Activated T-cell treated with anti-CD3 and anti-CD28 coated beads for 48 hours (primary cell): ENCODE measurements at places on chromosomes 11 and 22.

GRCh38 chr22:32583074-32583682 lies 108.6 kb downstream of the FBXO7 start:
- no peak for DNase-seq

GRCh38 chr11:41177791-41178190 lies 281.7 kb downstream of the LRRC4C start:
- DNase-seq: no peak

DNA sequence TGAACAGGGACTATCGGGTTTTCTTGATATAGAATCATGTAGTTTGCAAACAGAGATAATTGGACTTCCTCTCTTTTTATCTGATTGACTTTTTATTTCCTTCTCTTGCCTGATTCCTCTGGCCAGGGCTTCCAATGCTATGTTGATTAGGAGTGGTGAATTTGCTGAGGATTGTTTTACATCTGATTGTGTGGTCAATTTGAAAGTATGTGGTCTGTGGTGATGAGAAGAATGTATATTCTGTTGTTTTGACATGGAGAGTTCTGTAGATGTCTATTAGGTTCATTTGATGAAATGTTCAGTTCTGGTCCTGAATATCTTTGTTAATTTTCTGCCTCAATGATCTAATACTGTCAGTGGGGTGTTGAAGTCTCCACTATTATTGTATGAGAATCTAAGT lies 713.2 kb upstream of the CCDC179 start:
- no peak for DNase-seq

DNA sequence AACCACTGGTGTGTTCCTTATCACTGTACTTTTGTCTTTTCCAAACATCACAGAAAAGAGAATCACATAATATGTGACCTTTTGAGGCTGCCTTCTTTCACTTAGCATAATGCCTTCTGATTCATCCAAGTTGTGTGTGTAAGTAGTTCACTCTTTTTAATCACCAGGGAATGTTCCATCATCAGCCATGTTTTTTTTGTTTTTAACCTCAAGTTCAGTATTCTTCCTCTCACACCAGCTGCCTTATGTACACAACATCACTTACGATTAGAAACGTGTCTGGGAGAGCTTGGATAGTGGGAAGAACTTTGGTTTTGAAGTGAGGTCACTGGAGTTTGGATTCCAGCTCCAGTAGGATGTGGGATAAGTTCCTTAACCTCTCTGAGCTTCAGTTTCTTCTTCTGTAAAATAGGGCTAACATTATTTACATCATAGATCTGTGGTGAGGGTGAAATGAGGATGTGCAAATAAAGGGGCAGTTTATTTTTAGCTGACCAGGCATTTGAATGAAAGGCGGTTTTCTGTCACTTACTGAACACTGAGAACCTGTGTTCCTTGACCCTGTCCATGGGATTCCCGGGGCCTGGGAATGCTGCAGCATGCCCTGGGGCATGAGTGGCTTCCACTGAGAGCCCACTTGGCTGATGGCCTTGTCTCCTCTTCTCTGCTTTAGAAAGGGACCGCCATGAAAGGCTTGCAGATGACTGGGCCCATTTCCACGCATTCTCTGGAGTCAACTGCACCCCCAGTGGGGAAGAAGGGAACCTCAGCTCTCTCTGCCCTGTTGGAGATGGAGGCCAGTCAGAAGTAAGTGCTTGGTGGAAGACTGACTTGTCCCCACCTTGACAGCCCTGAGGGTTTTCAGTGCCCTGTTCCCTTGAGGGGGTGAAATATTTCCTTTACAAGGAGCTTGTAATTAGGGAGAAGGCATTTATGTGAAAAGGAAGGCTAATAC lies 92.6 kb downstream of the DEPDC5 start:
- no peak for DNase-seq

DNA sequence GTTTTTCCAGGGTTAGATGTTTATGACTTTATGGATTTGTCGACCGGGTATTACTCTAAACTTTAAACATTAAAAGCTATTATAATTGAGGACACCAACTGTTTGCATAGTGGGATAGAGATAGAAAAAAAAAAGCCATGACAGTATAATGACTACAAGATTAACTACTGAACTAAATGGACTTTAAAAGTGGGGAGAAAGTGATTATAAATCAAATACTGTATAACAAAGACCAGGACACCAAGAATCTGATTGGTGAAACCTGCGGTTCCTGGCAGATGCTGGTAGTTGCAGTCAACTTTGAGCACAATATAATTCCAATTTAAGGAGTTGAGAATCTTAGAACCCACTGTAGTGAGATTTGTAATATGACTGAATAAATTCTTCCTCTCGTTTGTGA lies 2.5 kb downstream of the CRKL start:
- DNase-seq: no peak

DNA sequence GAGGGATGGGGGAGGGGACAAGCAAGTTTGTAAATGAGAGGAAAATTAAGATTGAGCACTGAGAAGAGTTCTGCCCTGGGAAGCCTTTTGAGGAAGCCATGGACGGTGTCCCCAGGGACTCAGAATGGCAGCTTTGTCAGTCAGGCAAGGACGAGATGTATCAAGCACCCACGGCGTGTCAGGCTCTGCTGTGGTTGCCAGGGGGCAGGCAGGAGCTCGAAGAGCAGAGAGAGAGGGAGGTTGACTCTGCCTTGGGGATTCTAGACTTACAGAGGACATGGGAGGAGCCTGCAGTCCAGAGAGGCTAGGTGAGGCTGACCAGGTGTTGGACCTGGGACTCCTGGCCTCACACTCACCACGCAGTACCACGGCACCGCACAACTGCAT lies 29.1 kb upstream of the SYT7 start:
- no peak for DNase-seq

DNA sequence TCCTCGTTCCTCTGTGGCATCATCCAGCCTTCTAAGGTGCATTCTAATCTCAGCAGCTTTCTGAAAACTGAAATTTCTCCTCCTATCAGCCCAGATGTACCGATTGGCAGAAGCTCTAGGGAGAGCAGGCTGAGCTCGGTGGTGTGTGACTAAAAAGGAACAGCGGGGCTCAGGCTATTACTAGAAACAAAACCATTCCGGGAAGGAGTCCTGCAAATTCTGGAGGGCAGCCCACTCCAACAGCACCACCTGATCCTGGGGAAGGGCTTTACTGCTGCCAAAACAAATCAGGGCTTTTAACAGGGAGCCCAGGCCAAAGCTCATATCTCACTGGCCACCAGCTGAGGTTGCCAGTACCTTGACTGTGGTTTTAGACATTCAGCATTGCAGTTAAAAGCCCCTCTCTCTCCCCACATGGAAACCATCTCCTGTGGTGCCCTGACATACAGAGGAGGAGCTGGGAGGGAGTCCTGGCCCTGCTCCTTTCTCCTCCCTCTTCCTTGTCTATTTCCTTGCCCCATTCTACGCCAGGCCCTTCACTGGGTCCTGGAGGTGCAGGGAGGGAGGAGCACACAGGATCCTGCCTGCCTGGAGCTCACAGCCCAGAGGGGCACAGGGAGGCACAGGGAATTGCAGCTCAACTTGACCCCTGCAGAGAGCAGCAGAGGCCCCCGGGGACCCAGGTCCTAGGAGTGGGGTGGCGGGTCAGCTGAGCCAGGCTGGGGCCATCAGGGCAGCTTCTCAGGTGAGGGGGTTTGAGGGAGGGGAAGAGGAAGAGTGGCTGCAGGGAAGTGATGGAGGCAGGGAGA lies 889 bp downstream of the PLAAT4 start:
- no peak for DNase-seq

- no peak for DNase-seq
These were observed 35.5 kb upstream of the CD82 start for GRCh38 chr11:44529895-44530412.

GRCh38 chr11:131354251-131354701 lies 16.1 kb upstream of the NTM start:
- no peak for DNase-seq

- no peak for DNase-seq
These were observed 27.6 kb upstream of the CCDC34 start for GRCh38 chr11:27390318-27391295.

DNA sequence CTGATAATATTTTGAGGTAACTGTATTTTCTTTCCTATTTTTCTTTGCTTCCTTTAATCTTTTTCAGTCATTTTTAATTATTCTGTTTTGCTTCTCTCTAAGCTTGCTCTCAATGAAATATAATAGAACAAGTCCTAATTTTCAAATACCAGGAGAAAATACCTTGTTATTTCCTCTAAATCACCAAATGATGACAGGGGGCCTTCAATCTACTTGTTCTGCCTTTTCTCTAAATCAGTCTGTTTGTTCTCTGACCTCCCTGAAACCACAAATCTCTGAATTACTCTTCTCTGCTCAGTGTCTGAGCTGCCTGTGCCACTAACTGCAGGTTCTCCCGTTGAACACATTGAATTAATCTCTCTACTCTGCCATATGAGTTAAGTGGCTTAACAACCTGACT lies 286.2 kb downstream of the C11orf87 start:
- DNase-seq: no peak

DNA sequence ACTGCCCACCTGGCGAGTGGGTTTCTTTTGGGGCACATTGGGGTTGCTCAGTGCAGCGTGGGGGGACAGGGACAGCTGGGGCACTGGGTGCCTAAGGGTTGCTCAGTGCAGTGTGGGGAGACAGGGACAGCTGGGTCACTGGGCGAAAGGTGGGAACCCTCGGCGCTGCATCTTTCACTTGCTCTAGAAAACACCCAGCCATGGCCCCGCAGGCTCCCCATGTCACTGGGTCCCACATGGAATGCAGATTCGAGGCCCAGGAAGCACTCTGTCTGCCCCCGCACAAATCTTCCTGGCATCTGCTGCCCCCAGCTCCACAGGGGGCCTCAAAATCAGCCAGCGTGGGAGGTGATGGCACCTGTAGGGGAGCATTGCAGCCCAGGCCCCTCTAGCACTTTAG lies 229.3 kb downstream of the BRD1 start:
- DNase-seq: no peak

DNA sequence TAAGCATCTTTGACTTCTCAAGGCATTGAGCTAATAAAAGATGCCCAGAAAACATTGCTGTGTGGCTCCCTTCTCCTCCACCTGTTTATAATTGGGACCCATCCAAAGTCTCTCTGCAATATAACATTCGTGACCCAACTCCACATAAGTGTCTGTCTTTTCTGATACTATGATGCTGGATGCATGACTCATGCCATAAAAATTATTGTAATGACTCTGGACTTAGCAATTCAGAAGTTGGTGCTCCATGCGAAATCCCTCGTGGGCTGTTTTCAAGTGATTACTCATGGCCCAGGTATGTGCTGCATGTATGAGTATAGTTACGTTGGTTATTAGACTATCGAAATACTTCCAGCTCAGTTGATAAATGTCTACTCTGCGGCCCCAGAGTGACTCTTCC lies 11.7 kb downstream of the FJX1 start:
- no peak for DNase-seq

- DNase-seq: no peak
These were observed 48.4 kb downstream of the CHRDL2 start for GRCh38 chr11:74682731-74683278.

DNA sequence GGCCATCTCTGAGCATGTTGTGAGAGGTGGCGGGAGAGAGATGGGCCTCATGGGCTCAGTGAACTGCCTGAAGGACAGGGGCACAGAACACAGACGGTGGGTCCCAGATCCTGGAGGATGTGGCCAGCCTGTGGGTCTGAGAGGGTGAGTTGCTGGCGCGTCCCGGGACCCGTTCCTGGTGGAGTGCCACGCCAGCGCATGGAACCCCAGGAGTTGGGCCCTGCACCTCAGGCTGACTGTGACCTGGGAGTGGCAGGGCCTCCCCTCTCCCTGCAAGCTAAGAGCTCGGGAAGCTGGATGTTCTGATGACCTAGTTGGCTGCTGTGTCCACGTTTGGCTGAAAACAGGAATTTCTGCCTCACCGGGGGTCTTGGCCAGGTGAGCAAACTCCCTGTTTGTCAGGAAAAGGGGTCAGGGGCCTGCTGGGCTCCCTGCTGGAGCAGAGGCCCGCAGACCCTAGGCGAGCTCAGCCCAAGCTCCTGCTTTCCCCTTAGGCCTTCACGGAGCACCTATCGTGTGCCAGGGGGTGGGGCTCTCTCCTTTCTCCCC lies 15.0 kb downstream of the LRRC32 start:
- DNase-seq: no peak

DNA sequence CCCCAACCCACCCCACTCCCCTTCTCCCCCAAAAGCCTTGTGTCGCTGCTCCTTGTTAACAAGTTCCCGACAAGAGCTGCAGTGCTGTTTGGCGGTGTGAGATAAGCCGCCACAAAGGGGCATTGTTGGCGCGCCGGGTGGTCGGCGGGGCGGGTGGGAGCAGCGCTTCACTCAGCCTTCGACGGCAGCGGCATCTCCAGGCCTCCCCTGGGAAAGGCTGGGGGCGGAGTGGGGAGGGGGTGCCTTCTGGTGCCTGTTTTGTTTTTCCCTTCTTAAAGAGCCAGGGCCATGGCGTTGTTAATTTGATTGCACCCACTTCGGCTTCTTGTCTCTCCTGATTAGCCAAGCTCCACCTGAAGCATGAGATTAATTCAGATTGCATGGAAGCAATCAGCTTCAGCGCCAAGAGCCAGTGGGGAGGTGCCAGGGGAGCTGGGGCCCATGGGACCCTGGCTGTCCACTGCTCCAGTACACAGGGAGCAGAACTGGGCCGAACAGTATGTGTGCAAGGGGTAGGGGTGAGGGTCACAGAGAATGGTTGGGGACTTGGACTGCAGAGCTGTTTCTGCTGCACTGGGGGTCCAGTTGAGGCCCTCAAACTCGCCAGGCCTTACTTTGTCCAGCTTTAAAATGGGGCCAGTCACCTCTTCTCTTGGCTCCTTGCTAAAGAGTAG lies 165.1 kb downstream of the CEP164 start:
- DNase-seq: no peak

DNA sequence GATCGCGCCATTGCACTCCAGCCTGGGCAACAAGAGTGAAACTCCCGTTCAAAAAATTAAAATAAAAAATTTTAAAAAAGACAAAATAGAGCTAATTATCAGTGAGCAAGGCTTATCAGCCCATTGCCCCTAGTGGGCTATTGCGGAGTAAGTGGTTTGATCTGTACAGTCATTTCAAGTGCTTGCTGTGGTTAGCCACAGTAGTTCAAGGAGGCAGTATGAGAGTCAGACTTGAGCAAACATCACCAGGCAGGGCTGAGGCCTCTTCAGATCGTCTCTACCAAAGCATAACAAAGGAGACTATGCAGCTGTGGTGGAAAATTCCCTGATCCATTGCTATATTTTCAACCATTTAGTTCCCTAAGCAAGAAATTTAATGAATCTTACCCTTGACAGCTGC lies 4.3 kb upstream of the SBF2 start:
- no peak for DNase-seq

- DNase-seq: no peak
These were observed 31.3 kb downstream of the NEFH start for GRCh38 chr22:29511126-29511862.

- DNase-seq: no peak
These were observed 247.1 kb downstream of the MIAT start for GRCh38 chr22:26904483-26904882.

- no peak for DNase-seq
These were observed 123.6 kb downstream of the ARL14EP start for GRCh38 chr11:30446520-30446919.
